Posterior vena cava (tissue), 2 donors: ENCODE measurements at places on chromosomes 12 and 14.
A peak's percentile ranks its signal among the peaks of the same experiment; 100 is the strongest.

- DNase-seq = no peak
Measured at GRCh38 chr12:92064422-92064821, 81.2 kb downstream of the BTG1 start.

DNA sequence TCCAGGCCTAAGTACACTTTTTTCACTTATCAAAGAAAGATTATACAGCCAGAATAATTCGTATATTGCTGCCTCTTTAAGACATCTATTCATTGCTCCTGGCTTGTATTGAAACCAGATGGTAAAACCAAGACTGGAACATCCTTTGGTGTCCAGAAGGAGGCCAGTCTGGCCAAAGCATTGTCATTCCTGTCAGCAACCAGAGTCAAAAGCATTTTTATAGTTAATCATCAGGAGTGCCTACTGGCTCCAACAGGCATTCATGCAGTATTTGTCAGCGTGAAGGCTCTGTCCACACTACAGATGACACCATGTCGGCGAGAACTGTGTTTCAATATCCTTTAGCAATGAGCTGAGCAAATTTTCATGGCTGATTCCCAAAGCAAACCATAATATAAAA is 118.0 kb upstream of the G2E3 start:
- DNase-seq = no peak

DNA sequence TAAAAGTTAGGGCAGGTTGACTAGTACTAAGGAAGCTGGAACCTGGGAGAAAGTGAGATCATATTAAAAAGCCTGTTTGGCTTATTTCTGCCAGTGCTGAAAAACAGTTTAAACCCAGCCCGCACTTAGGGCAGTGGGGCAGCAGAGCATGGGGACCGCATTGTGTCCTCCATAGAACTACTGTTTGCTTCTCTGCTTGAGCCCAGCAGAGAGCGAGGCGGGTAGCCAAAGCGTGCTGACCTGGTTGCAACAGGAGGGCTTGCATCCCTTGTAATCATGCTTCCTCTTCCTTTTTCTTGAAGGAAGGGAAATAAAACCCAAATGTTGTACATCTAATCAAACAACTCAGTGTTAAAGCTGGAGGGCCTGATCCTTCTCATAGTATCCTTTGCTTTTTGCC is 82.5 kb upstream of the HOXC13 start:
- DNase-seq = no peak

DNA sequence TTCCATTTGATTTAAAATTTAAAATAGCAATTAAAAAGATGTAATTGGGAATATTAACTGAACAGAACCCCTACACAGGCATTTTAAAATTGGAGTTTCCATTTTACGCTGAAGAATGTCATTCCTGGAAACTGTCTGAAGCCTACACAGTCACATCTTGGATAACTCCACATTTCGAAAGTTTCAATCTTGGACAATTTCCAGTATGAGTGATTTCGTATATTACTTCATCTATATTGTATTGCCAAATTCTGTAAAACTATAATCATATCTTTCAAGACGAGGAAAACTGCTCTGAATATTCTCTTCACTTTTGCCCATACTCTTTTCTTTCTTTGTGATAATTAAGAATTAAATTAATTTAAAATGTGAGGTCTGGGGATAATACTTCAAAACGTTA is 194.2 kb upstream of the ABCD2 start:
- no peak for DNase-seq

DNA sequence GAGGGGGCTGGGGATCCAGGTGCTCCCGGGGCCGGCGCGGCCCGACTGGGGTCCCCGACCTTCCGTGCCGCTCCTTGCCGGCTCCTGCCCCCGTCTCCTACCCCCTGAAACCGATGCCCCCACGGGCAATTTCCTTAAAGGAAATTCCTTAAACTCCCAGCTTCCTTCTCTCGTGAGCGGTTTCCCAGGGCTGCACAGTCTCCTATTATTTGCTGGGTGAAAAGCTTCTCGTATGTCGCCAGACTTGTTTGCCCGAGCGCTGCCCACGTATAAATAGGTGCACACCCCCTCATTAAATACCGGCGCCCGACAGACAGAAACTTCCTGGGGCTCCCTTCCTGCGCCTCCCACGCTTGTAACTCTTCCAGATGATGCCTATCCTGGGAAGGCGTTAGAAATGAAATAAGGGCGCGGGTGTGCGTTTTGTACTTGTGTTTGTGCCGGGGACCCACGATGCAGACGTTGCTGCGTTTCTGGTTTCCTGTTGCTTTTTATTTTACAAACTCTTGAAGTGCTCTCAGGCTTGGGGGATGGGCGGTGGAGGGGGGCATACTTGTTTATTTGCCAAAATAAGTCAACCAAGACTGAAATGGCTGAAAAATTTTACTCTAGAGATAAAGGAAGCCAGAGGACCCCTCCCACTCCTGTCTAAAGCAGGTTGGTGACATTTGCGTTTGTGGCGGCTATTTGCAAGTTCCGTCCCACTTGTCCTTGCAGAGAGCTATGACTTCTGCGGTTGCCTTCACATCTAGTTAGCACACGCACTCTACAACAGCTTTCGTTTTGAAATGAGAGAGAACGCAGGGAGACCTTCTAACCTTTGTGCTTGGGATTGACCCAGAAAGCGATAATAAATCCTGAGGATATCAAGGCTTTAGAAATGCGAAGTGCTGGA is 1.0 kb downstream of the HIP1R start:
- peak; percentile 4 for DNase-seq

DNA sequence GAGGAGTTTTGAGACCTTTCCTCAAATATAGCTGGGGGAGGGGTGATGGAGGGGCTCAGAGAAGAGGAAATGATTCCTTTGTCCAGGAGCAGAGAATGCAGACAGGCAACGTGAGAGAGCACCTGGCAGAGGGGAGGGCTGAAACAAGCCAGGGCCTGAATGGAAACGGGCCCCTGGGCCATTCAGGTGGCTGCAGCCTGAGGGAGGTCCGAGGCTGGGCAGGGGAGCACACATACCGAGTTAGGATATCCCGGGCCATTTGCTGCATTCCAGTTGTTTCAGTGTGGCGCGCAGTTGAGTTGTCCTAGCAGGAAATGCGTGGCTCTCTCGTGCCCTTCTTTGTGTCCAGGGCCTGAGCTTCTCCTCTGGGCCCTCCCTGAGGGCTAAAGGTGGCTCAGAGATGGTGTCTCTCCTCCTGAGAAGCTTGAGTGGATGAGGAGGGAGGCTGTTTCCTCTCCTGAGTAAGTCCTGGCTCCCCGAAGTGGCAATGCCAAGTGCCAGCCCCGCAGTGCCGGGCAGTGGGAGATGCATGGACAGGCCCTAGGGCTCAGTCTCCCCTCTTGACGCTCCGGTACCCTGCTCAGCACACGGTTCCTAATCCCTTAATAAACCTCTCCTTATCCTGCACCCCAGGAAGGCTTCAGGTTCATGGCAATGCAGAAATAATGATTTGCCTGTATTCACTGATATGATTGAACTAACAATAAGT is 85.5 kb upstream of the VRK1 start:
- DNase-seq = no peak

GRCh38 chr12:6061660-6062059 is 62.8 kb downstream of the VWF start:
- DNase-seq = no peak

GRCh38 chr12:108240027-108240785 is 98.9 kb downstream of the CMKLR1 start:
- DNase-seq = no peak

- DNase-seq = no peak
Measured at GRCh38 chr14:24279301-24280186, 8.1 kb upstream of the RABGGTA start.

DNA sequence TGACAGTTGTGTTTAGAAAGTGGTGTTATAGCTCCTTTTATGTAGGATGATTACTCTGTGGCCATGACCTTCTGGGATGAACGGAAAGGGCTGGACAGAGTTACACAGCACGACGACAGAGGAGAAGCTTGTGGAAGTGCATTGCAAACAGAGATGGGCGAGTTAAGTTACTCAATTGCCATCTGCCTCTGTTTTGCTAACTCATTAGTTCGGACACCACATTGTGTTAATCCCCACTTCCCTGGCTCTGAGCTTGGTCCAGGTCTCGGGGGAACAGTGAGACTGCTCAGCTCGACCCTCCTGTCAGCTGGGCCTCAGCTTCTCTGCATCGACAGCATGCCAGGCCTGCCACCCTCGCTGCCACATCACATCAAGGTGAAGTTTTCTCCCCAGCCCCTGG is 408.0 kb downstream of the ZFP36L1 start:
- no peak for DNase-seq

GRCh38 chr14:52473557-52473956 is 78.7 kb downstream of the TXNDC16 start:
- no peak for DNase-seq

- DNase-seq = no peak
Measured at GRCh38 chr14:98984719-98985041, 287.3 kb downstream of the BCL11B start.

DNA sequence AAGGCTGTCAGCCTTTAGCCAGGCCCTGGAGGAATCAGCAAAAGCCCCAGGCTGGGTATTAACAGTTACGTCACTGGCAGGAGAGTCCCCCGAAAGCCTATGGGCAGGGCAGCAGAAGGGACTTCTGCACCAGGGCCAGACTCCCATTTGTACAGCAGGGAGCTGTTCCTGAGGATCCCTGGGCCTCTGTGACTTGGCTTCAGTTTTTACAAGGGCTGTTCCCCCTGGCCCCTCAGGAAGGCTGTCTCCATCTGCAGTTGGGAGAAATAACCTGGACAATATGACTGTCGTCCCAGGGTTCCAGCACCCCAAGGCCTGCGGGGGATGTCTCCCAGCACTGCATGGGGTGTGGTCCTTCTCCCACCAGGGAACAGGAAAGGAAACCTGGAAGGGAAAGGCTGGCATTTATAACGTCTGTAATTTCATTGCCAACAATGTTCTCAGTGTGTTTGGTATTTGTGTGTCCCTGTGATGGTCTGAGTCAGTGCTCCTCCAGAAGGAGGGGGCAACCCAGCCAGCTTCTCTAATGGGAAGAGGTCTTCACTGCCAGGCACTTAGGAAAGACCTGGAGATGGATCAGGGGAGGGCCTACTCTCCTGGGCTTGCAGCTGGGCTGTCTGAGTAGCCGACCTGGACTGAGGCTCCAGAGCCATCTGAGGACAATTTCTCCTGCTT is 42.4 kb downstream of the ERH start:
- DNase-seq = peak; percentile 87

- peak; percentile 20 for DNase-seq
Measured at GRCh38 chr14:73773441-73774240, 59.5 kb upstream of the PNMA1 start.

DNA sequence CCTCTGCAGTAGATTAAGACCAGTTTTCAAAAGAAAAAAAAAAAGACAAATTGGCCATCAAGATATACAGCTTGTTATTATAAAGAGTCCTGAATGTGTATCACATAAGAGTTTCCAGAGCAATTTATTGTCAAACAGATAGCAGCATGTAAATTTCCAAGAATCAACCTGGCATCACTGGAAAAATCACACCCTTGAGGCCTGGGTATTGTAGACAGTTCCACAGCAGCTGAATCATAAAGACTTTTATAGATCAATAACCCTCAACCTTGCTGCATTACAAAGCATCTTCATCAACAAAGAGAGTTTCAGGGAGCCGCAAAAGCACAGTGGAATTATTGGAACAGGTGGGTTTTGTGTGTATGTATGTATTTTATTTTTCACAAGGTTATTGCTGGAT is 94.6 kb upstream of the LRIG3 start:
- DNase-seq = no peak

- DNase-seq = no peak
Measured at GRCh38 chr14:81273521-81273920, 52.8 kb upstream of the GTF2A1 start.

GRCh38 chr12:52796839-52797528 is 1.1 kb upstream of the KRT3 start:
- DNase-seq = no peak

GRCh38 chr12:52079576-52080402 is at the start of gene SMIM41:
TSS of gene SMIM41 (plus strand) at chr12:52079704. CDS start at chr12:52079780, 76 bp downstream.
- DNase-seq = no peak

- DNase-seq = no peak
Measured at GRCh38 chr14:96016501-96017160, 22.5 kb upstream of the C14orf132 start.

GRCh38 chr12:16246264-16246663 is 31.2 kb downstream of the SLC15A5 start:
- DNase-seq = no peak

- DNase-seq = no peak
Measured at GRCh38 chr14:91511043-91511383, 903 bp upstream of the PPP4R3A start.

- DNase-seq = peak; percentile 62
Measured at GRCh38 chr12:2638273-2639019, 156.3 kb upstream of the FKBP4 start.

DNA sequence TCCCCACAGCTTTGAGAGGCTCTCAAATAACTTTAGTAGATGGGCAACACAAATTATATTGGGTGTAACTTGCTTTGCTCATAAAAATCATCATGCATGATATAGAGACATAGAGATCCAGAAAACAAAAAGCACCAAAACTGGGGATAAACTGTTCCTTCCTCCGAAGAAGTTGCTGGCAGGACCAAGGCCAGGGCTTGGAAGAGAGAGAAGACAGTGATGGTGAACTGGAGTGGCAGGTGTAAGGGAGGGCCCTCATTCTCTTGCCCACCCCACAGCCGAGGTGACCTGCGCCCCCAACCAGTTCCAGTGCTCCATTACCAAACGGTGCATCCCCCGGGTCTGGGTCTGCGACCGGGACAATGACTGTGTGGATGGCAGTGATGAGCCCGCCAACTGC is 15.4 kb upstream of the NXPH4 start:
- no peak for DNase-seq

DNA sequence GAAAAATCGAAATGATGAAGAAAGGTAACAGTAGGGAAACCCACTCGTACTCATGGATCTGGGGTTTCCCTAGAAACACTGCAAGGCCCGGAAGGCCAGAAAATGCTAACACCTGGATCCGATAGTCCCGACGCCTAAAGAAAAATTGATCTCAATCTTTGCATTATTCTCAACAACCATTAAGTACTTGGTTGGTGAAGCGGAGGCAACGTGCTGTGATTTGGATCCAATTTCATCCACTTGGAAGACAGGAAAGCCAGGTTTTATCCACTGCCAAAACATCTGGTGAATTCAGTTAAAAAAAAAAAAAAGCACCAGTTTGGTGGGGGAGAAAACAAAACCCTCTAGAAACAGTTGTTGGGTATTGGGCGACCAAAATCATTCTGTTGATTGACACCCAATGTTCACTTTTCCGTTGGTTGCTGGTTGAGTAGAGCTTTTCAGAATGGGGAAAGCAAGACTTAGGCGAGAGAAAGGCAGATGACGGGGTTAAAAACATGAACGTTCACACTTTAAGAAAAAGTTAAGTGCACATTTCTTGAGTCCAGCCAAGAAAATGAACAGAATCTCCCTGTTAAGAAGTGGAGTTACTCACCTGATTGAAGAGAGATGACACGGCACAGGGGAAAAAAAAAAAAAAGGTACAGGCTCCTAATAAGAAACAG is 41.9 kb upstream of the MED13L start:
- no peak for DNase-seq

- no peak for DNase-seq
Measured at GRCh38 chr12:1864456-1864855, 44.1 kb downstream of the LRTM2 start.

DNA sequence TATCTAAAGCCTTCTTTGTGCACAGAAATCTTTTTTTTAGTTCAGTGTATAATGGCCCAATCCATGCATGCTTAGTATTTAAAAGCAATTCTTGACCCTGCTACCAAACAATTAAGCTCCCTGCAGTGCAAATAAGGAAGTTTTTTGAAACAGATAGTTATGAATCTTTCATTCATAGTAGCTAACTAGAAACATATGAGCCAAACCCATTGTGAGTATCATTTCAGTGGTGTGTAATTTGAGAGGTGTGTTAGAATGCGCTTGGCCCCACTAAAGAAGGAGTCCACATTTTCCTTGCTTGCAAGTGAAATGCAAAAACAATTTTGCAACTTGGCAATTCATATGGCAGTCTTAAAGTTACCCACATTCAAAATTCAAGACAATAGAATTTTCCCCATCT is 14.4 kb downstream of the EPS8 start:
- DNase-seq = no peak
